NCI-H1048 (cell line): ENCODE measurements at places on chromosomes 5 and 9.
A peak's percentile ranks its signal among the peaks of the same experiment; 100 is the strongest.

DNA sequence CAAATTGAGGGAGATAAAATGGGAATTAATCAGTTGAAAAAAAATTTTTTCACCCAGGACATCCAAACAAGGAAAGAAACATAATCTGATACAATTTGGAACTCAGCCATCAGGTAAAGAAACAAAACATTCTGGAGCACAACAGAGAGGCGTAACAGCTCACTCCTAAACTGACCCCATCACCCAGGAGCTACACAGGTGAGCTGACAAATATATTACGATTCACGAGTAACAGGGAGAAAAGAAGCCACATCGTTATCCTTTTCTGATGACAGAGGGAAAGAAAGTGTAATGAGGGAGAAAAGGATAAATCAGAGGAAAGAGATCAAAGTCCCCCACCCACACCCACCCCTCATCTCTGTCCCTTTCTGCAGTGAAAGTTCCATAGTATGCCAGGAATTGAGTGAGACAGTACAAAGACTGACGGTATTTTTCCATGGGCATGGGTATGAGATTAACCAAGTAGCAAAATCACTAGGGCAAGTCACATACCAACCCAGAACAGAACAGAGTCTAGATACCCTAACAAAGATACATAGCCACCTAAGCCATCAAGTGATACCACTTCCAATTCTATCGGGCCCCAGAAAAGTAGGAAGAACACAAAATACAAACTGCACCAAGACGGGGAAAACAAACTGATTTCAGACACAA, 45.4 kb downstream of the TMEM245 start:
- no peak for DNase-seq

DNA sequence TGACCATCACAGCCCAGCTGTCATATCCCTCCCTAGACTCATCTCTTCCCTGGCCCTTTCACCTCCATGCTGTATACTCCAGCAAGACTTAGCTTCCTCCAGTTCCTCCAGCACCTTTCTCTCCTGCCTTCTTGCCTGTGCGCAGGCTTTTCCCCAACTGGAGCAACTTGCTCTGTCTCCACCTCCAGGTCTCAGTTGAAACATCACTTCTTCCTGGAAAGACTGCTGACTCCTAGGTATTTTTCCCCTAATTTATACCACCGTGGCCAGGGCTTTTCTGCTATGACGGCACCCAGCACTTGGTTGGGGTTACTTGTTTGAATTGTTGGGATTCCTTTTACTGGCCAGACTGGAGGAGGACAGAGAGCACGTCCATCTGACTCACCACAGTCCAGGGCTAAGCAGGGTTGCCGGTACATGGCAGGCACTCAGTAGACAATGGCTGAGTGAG, 67.5 kb downstream of the KCNIP1 start:
- DNase-seq, result no peak

GRCh38 chr9:3912280-3912679, 386.5 kb upstream of the RFX3 start:
- DNase-seq, result no peak

- peak; percentile 26 for DNase-seq
These were observed 153.5 kb downstream of the PRELID2 start for GRCh38 chr5:145681686-145682085.

- no peak for DNase-seq
These were observed 80.7 kb downstream of the PRRT1B start for GRCh38 chr9:131625790-131626670.

DNA sequence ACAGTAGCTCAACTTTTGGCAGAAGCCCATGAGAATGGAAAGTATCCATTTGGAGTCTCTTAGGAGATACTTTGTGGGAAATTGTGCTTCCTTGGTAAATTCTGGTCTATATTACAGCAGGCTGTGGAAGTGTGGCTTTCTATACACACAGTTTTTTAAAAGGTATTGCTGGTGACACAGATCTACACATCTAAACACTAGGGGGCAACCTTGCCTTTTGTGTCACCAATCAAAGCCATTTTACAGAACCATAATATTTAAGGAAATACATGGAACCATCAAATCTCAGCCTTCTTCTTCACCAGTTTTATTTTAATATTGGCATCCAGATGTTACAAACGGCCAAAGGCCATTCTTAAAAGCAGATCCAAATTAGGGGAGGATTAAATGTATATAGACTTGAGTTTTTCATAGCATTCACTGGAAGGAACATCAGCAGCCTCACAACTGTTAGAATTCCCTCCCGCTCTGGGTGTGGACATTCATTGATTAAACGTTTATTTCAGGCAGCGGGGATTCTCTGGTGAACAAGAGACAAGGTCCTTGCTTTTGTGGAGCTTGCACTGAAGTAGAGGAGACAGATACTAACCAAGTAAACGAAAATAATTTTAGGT, 132.4 kb upstream of the EPB41L4A start:
- no peak for DNase-seq

- no peak for DNase-seq
These were observed 150.2 kb upstream of the CCDC152 start for GRCh38 chr5:42606464-42606869.

- DNase-seq, result no peak
These were observed 120.5 kb downstream of the NPR3 start for GRCh38 chr5:32831624-32832023.

- DNase-seq, result no peak
These were observed 18.7 kb upstream of the CARNMT1 start for GRCh38 chr9:75046725-75047345.

GRCh38 chr5:179800696-179801201, 5.9 kb downstream of the MGAT4B start:
- no peak for DNase-seq

- DNase-seq, result no peak
These were observed 129.4 kb downstream of the FBN2 start for GRCh38 chr5:128408622-128409021.
